ENCODE measurements at places on chromosomes 11 and 22. TPM values are rescaled to one million over a fixed set of nuclear protein-coding genes. Genes with fewer than 3 reads are reported as not detected.

- no peak for DNase-seq
Observed at GRCh38 chr11:64367931-64368672, 9.1 kb downstream of the RPS6KA4 start.

GRCh38 chr11:69818231-69818602 lies 999 bp downstream of the FGF3 start:
- no peak for DNase-seq

- DNase-seq: no peak
Observed at GRCh38 chr11:111906680-111907079, 4.9 kb downstream of the CRYAB start.

GRCh38 chr11:72573072-72573854 lies 101.0 kb downstream of the PDE2A start:
- peak; percentile 36 for DNase-seq

- no peak for DNase-seq
Observed at GRCh38 chr11:34633990-34634693, 13.2 kb downstream of the EHF start.

GRCh38 chr22:24219750-24220149 lies 25.1 kb downstream of the GGT5 start:
- no peak for DNase-seq

ALKBH8 gene
- total RNA-seq: 6.2 TPM

SLC7A4 gene
- total RNA-seq: not detected

TIMP3 gene
- 116 TPM for total RNA-seq

NNMT gene
- total RNA-seq: 72.9 TPM

HEPHL1 gene
- not detected for total RNA-seq
